ENCODE measurements at places on chromosomes 2 and 18.

DNA sequence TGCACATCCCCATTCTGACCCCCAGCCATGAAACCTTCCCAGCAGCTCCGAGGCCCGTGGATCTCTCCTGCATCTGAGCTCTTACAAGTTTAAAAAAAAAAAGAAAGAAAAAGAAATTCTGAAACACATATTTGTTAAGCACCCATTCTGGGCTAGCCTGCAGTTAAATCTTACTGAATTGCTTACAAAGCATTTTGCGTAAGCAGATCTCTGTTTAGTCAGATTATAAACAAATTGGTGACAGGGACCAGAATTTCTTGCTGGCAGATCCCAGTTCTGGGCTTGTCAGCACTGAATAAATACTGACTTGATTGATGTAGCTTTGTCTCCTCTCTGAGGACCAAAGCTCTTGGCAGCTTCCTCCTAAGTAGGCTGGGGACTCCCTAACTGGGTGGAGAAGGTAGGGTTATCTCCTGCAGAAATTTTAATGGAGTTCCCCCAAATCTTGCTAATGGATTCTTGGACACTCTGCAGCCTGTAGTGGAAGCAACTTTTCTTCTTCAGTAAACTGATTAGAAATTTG lies 160.9 kb downstream of the MIB1 start:
- DNase-seq = no peak

GRCh38 chr2:230751062-230751461 lies 38.4 kb downstream of the CAB39 start:
- no peak for DNase-seq

- no peak for DNase-seq
Observed at GRCh38 chr18:10420561-10421352, 33.7 kb upstream of the APCDD1 start.

- DNase-seq = no peak
Observed at GRCh38 chr18:7333025-7333562, 102.2 kb downstream of the LRRC30 start.

DNA sequence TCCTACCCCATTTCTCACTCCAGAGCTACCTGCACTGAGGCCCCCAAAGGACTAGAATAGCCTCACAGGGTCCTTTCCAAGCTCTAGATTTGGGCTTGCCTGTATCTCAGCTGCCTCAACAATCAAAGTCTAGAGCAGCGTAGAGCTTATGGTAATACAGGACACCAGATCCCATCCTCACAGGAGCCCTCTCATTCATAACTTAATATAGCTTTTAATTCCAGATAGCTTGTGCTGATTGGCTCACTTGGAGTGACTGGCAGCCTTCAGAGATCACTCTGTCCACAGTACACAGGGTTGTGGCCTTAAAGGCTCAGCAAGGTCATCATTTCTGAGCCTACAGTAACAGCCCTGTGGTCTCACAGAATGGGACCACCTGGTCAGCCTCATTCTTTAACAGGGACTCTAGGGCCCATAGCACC lies 51.4 kb downstream of the ZFP36L2 start:
- no peak for DNase-seq

- peak; percentile 90 for DNase-seq
Observed at GRCh38 chr18:77106331-77106730, 26.3 kb downstream of the MBP start.

GRCh38 chr2:37711831-37712230 lies 40.4 kb upstream of the CDC42EP3 start:
- DNase-seq = no peak

DNA sequence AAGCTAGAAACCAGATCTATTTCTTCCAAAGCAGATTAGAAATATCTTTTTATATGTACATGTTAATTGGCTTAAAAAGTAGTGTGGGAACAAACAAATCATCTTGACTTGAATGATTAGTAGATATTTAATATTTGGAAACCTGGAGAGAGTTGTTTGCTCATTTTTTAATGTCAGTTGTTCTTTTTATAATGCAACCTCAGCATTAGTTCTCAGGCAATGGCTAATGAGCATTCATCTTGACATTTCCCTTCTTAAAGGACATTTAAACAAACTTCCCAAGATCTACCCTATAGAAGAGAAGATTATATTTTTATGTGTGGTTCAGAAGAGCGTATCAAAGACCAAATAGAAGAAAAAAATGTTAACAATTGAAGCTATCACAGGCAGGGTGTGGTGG lies 334.0 kb downstream of the CTNNA2 start:
- no peak for DNase-seq

- no peak for DNase-seq
Observed at GRCh38 chr2:229296536-229296935, 25.4 kb upstream of the PID1 start.

DNA sequence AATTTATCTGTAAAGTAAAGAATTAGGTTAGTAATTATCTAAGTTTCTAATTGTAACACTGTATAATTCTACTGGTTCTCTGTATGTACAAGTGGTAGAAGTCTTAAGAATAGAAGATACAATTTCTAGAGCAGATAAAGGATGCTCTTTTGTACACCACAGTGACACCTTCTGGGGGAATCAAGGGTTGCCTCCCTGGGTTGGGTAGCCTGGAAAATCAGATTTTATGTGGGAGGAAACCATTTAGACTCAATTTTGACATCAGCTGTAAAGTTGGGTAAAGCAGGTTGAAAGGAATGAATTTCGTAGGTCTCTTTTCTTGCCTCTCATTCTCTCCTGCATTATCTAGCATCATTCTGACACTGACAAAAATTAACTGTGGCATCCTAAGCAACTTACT lies 354.8 kb downstream of the DCC start:
- no peak for DNase-seq

- DNase-seq = no peak
Observed at GRCh38 chr2:167342769-167343168, 454.5 kb downstream of the XIRP2 start.

GRCh38 chr2:186806591-186806990 lies 42.4 kb downstream of the ZSWIM2 start:
- no peak for DNase-seq

- no peak for DNase-seq
Observed at GRCh38 chr2:209145941-209146681, 277.7 kb upstream of the MAP2 start.

GRCh38 chr18:9478545-9478944 lies 3.2 kb downstream of the RALBP1 start:
- no peak for DNase-seq

- no peak for DNase-seq
Observed at GRCh38 chr18:74249181-74249968, 42.4 kb downstream of the CYB5A start.

DNA sequence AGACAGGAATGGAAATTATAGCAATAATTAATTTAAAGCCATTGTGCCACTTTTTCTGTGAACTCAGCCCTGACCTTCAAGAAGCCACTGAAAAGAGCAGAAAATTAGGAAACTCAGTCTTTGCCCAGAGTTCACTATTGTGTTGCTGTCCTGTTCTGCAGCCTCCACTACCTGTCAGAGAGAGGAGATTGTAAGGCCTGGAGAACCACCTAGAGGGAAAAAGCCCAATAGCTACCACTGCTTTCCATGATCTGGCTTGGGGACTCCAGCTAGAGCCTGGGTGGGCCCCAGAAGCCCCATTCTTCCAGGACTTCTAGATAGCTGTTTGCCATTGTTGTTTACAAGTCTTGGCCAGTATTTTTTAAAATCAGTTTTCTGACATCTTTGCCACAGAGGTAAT lies 176.1 kb upstream of the KLF7 start:
- DNase-seq = no peak

GRCh38 chr2:222309361-222309760 lies 10.6 kb upstream of the PAX3 start:
- DNase-seq = no peak

DNA sequence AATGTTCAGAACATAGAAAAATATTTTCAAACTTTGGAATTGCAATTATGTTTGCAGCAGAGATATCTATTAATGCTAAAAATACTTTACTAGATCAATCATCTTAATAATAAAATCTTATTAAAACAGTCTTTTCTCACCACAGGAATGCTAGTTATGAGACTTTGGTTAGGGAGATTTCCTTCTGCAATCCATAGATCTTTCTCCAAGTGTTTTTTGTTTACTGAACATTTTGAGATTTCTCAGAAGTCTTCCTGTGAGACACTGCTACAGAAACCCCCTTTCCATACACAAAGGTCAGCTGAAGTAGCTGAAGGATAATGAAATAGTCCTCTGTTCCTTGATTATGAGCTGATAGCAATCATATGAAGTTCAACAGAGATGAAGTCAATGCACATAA lies 59.4 kb upstream of the RAPH1 start:
- no peak for DNase-seq

DNA sequence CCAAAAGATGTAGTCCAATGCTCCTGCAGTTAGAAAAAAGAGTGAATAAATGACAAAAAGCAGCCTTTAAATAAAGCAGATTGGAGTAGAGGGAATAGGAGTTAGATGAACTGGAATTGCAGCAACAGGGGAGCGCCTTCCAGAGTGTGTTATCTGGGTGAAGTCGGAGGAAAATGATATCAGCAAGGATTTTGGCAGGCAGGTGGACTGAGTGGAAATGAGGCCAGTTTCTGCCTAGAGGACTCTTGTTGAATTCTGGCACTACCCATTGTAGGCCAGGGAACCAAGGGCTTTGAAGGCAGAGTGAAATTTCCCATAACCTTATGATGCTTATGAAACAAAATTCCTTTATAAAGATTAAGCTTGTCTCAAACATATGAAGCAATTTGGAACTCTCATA lies 59.8 kb downstream of the AKAIN1 start:
- no peak for DNase-seq

- no peak for DNase-seq
Observed at GRCh38 chr2:120747281-120747680, 11.6 kb downstream of the GLI2 start.

- no peak for DNase-seq
Observed at GRCh38 chr2:71951718-71952404, 195.8 kb downstream of the CYP26B1 start.

DNA sequence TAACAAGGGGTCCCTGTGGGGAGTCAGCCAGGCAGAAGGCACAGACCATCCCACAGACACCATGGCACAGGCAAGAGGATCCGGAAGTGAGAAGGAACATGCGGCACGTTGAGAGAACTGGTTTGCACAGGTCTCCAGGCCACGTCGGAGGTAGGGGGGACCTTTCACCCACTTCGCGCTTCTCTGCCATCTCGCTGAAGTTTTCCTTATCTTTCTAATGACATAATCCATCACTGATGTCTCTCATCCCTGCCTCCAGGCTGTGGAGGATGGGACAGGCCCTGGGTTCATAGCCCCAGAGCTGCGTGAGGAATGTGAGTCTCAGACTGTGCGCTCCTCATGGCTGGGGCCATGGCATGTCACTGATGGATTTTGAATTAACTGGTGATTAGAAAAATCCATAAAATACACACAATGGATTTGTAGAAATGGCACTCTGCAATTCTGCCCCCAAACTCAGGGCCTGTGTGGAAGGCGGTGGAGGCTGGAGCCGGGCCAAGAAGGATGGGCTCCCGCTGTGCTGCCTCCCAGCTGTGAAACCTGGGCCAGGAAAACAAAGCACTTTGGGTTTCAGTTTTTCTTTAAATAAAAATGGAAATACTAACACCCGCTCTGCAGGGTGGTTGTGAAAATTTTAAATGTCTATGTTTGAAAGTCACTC lies 113.3 kb upstream of the ALKAL2 start:
- no peak for DNase-seq

DNA sequence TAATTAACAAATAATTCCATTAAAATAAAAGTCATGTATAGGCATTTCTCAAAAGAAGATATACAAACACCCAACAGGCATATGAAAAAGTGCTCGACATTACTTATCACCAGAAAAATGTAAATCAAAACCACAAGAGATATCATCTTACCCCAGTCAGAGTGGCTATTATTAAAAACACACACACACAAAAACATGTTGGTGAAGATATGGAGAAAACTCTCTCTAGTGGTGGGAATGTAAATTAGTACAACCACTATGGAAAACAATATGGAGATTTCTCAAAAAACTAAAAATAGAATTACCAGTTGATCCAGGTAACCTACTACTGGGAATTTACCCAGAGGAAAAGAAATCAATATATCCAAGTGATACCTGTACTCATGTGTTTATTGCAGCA lies 966.3 kb upstream of the POU3F3 start:
- no peak for DNase-seq

Measured in CD4-positive, alpha-beta memory T cell (primary cell).